PC-9 (cell line): ENCODE measurements at places on chromosomes 3 and 15.

DNA sequence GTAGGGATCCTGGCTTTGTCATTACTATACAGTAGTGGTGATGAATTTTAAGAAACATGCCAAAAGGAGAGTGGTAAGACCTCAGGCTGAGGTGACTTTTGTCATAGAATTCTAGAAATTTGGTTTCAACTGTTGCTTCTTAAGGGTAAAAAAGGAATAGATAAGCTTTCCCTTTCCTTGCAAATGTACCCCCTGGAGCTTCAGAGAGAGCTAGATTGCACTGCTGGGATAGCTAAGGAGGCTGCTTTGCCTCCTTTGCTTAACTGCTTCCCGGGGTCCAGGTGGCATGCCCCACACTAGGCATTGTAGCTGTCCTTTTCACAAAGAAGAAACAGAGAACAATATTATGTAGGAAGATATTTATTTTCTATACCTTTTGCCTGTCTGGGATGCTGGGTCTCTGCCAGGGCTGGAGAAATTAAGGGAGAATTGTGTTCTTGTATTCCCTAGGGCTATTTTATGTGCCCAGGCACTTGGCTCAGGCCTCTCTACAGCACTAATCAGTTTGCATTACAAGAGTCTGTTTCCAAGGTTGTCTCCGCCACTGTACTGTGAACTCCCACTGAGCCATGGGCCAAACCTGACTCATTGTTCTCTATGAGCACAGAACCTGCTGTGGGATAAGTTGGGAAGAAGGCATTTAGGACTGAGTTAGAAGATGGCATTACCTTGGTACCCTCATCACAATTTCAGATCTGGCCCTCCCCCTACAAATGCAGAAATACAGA, 460.0 kb downstream of the PDCD6IP start:
- DNase-seq, result no peak

- DNase-seq, result no peak
These were observed 273.5 kb downstream of the NEK10 start for GRCh38 chr3:27095553-27096222.

DNA sequence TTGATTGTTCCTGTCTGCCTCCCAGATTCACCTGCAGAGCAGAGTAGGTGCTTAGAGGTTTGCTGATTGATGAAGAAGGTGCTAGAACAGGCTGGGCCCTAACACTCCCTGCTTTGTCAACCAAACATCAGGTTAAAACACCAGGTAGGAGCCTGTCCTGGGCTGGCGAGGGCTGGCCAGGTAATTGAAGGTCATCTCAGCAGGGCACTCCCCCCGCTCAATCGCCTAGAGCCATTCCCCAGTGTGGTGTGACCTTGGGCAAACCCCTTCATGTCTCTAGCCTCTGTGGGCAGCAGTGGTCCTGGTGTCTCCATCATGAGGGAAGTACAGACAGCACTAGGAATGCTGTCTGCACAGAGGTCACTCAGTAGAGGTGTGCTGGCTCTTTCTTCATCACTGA, 88.3 kb downstream of the KLF15 start:
- DNase-seq, result no peak

- peak; percentile 49 for DNase-seq
These were observed 1.7 kb downstream of the CLRN1 start for GRCh38 chr3:150970665-150971324.

DNA sequence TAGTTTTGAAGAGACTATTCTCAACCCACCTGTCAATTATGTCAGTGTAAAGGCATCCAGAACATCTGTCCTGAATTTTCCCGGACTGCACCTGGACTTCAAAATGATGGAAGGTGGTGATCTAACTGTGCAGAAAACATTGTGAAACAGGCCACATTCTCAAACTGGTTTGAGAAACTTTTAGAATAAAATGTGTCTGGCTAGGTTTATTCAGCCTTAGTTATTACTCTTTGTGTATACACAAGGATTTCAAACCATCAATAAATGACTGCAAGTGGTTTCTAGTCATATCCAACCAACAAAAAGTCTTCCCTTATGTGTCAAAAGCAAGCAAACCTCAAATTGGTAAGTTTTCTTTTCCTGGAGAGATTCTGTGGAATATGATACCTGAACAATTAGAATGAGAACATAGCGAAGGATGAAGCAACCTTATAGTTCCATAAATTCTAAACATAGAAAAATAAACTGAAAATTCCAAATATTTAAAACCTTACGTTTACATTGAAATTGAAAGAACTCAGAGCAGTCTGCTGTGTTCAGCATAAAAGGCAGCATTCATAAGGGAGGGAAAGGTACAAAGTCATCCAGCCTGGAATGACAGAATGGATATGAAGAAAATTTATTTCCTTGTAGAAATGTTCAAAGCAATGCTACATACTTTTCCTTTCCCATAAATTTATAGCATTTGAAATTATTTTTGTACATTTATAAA, 306.6 kb upstream of the TGFBR2 start:
- DNase-seq, result no peak

DNA sequence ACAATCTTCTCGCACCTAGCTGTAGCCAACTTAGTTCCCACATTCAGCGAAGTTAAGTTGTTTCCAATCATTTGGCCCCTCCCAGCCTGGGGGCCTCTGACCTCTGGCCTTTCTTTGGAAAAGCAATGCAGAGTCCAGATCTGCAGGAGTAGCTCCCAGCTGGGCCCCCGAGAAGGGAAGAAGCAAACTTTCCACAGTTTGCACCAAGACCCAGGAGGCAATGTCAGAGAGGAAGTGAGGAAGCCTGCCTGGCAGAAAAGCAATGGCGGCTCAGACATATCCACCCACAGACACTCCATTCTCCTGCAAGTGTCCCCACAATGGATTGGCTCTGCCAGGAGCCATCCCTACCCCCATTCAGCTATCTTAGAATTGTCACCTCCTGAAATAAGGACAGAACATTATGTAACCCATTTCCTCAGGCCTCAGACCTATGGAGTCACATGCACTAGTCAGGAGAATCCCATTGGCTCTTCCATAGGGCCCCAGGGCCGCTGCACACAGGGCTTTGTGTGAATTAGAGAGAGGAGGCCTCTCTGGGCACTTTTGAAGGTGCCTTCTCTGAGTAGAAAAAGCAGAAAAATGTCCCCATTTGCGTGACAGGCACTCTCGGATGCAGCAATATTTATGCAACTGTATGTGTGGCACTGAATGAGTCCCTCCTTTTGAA, 3.0 kb upstream of the BUB1B start:
- no peak for DNase-seq

DNA sequence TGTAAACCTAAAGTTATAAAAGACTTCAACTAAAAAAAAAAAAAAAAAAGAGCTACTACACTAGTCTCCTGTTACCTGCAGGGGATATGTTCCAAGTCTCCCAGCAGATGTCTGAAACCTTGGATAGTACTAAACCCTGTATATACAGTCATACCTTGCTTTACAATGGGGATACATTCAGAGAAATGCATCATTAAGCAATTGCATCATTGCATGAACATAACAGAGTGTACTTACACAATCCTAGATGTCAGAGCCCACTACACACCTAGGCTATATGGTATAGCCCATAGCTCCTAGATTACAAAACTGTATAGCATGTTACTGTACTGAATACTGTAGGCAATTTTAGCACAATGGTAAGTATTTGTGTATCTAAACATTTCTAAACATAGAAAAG, 119.1 kb downstream of the GMPS start:
- DNase-seq, result no peak

- DNase-seq, result peak; percentile 17
These were observed 210.3 kb downstream of the OPA1 start for GRCh38 chr3:193803288-193803687.

DNA sequence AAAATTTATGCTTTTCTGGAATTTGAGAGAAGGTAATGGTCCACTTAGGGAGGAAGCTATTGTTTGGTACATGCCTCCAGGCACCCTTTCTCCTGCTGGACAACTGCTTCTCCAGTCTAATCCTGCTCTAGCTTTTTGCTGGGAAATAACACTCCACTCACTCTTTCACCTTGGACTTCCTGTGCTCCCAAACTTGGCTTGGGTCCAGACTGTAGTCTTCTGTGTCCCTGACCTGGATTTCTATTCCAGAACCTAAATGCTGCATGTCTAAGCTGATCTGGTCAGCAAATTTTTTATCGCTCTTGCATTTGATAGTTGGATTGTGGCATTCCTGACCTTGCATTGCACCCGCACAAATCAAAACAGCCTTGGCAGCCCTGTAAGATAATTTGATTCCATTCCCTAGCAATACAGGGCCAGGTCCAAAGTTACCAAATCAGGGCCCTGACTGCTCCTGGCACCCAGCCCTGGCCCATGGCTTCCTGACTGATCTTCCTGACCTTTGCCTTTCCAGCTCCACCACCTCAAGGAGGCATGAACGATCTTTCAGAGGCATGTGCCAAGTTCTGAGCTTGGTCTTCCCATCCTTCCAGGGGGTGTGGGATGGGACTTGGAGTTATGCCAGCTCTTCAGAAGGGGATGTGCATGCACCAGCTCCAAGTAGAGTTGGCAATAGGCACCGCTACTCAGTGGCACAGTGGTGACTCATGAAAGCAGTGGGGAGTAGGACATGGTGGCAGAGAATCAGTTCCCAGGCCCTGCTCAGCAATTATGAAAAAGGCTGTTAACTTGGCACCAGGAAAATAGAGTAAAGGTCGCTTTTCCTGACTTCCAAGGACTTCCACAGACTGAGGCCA, 43.9 kb upstream of the GOLGA8J start:
- DNase-seq, result no peak

- no peak for DNase-seq
These were observed 49.3 kb downstream of the HACD2 start for GRCh38 chr3:123535580-123535979.

- DNase-seq, result no peak
These were observed 82.1 kb upstream of the DCLK3 start for GRCh38 chr3:36846406-36846805.

DNA sequence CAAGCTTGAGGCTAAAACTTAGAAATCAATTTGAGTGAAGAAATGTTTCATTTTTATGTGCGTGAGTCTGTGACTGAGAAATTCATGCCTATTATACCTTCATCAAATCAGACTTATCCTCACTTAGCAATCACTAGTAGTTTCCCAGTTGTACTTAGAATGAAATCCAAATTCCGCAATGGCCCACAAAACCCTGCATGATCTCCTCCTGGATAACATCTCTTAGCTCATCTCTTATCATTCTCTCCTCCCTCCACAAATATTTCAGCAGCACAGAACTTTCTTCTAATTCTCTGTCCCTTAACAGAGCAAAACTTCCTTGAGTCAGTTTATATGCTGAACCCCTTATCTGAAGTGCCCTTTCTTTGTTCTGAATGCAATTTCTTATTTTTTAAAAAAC, 198.8 kb upstream of the TGFBR2 start:
- DNase-seq, result no peak

DNA sequence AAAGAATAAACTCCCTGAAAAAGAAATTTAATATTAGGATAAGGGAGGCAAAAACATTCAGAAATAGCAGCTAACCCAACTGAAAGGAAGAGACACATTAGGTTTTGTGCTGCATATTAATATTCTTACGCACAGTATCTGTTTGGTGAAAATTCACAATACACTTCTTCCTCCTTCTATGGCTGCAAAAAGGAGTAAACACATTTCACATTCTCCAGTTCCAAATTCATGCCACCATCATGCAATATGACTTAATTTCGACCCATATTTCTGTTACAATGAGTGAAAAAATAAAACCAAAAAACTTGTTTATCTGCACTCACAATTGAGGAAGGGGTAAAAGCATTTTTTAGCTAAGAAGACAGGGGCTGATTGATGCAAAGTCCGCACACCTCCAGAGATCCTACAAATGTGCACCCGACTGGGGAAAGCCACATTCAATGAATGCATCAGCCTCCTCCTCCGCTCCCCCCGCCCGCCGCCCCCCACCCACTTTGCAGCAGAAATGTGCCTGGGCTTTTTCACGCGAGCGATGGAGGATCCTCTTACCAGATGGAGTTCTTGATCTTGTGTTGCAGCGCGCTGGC, 1.0 kb downstream of the RFX7 start:
- DNase-seq, result no peak

- no peak for DNase-seq
These were observed 560.1 kb downstream of the NLGN1 start for GRCh38 chr3:173957646-173958045.

DNA sequence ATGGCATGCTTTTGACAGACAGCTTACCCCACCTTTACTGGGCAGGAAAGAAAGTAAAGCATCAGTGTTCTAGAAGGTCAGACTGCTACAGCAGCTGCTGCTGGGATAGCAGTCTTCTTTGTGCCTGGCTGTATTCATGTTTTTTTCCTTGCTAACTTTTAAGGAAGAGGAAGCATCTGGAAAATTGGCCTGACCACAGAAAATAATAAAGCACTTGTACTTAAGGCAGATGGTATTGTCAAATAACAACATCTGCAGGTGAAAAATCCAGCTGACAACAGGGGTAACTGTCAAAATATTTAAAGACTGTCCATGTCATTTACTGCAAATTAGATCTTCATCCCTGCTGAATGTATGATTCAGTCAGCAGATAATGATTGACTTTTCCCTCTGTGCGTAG, 229.0 kb downstream of the OXSM start:
- DNase-seq, result no peak

DNA sequence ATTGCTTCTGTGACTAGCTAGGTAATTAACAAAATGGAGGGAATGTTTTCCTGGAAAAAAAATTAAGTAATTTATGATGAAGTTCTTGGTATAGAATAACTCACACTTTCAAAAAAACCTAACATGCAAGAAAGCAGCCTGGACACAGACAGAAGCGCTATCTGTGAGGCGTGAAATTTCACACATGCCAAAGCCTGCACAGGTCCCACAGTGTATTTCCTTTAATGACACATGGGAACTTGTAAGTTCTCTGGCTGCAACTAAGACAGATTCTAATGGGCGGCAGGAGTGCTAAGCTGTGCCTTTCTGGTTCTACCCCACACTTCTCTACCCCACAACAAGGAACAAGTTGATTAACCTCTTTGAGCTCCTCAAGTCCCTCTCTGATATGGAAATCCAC, 84.9 kb upstream of the NEO1 start:
- no peak for DNase-seq

DNA sequence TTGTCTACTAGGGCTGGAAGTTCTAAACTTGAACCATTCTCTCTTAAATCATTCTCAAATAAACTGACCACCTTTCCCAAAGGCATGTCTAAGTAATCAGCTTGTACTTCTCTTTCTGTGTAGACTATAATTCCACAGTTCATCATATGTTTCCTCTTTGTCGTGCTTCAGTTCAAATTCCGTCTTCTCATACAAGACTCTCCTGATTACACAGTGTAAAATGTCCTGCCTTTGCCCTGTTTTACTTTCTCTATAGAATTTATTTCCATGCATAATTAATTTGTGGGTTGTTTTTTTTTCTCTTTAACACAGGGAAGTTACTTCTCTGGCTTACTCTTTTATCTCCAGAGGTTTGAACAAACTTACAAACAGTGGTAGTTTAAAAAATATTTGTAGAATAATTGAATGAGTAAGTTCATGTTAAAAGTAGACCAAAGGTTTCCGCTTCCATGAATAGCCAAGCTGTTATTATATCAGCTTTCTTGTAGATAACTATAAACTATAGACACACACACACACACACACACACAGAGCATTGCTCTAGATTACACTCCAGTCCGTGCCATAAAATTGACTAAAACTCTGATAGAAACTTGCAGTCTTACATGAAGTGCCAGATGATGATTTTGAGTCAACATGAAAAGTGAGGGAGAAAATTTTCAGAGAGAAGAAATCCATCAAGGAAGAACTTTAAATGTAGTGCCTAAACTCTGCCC, 119.0 kb downstream of the SUCNR1 start:
- no peak for DNase-seq

GRCh38 chr3:10855083-10855870, 39.2 kb downstream of the SLC6A11 start:
- DNase-seq, result no peak

GRCh38 chr3:189403194-189403593, 228.0 kb upstream of the TP63 start:
- DNase-seq, result no peak

- DNase-seq, result no peak
These were observed 63.8 kb upstream of the SNRK start for GRCh38 chr3:43222590-43222989.
